Cerebellar cortex (tissue), 1 donor: ENCODE measurements at places on chromosomes 4 and X.

- no peak for DNase-seq
Measured at GRCh38 chrX:85221361-85221760, 22.2 kb downstream of the SATL1 start.

DNA sequence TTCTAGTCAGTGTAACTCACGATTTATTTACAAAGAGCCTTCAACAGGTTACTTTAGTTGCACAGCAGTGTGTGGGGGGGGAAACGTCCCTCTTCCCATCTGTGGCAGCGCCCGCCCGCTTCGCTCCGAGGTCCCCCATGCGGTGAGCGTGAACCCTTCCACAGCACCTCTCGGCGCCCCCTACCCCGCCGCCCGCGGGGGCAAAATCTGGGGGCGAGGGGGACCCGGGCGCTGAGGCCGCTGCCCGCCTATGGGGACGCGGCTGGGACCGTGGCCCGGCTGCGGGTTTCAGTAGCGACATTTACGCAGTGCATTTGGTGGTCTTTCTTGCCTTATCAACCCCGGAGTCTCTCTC, 6.4 kb downstream of the NKX6-1 start:
- no peak for DNase-seq

DNA sequence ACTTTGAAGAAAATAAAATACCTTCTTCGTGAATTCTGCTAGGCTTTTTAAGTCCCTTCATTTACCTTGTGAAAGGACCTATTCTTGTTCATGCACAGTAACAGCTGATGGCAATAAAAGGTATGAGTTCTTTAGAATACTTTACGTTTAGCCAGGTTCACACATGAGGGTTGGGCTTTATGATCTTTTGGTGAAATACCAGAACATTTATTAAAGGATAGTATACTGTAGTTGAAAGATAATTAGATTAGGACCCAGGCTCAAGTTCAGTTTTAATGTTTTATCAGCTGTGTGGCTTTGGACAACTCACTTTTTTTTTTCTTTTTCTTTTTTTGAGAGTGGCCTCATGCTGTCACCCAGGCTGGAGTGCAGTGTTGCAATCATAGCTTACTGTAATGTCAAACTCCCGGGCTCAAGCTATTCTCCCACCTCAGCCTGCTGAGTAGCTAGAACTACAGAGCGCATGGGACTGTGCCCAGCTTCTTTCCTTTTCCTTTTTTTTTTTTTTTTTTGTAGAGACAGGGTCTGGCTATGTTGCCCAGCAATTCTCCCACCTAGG, 28.2 kb upstream of the NEIL3 start:
- no peak for DNase-seq

- DNase-seq, result peak; percentile 58
Measured at GRCh38 chrX:66638591-66639500, at the start of gene EDA2R. TSS of gene EDA2R (minus strand) at chrX:66639078. CDS start at chrX:66616020, 23,058 bp downstream.

- DNase-seq, result no peak
Measured at GRCh38 chr4:184655889-184656869, 6.6 kb downstream of the PRIMPOL start.

DNA sequence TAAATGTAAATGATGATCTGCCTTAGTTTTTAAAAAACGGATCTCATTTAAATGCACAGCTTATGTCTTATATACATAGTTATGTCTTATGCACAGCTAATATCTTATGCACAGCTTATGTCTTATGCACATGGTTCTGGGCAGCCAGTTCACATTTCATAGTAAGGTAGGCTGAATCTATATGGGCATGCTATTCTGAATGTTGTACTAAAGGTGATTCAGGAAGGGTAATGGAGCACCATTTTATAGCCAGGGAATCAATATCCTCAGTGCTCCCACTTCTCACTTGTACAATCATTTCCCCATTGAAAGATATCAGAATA, 77.9 kb upstream of the MID1 start:
- DNase-seq, result no peak

- DNase-seq, result peak; percentile 63
Measured at GRCh38 chr4:4521136-4521535, 20.7 kb downstream of the STX18 start.

DNA sequence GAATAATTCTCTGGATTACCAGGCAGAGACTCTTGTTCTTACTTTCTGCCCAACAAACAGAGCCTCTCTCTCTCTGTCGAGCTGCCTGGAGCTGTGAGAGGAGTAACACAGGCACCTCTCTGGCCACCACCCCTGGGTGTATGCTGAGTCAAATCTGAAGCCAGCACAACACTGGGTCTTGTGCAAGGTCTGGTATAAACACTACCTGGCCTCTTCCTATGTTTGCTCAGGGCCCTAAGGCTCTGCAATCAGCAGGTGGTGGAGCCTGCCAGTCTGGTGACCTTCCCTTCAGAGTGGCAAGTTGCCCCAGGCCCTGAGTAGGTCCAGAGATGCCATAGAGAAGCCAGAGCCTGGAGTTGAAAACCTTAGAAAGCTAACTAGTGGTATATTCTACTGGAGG, 139.9 kb downstream of the CPXCR1 start:
- no peak for DNase-seq

GRCh38 chrX:24482823-24483415, 17.8 kb downstream of the PDK3 start:
- no peak for DNase-seq

GRCh38 chr4:182369211-182369610, 126.0 kb downstream of the TENM3 start:
- no peak for DNase-seq

- peak; percentile 16 for DNase-seq
Measured at GRCh38 chrX:71098302-71098701, 2.7 kb downstream of the FOXO4 start.

- no peak for DNase-seq
Measured at GRCh38 chrX:39302838-39303237, 501.6 kb downstream of the MID1IP1 start.
